ENCODE measurements at places on chromosomes 2 and 18.

- DNase-seq = no peak
Measured at GRCh38 chr18:66334534-66334933, 269.4 kb downstream of the CDH19 start.

- DNase-seq = no peak
Measured at GRCh38 chr2:31522786-31523185, 58.0 kb downstream of the SRD5A2 start.

DNA sequence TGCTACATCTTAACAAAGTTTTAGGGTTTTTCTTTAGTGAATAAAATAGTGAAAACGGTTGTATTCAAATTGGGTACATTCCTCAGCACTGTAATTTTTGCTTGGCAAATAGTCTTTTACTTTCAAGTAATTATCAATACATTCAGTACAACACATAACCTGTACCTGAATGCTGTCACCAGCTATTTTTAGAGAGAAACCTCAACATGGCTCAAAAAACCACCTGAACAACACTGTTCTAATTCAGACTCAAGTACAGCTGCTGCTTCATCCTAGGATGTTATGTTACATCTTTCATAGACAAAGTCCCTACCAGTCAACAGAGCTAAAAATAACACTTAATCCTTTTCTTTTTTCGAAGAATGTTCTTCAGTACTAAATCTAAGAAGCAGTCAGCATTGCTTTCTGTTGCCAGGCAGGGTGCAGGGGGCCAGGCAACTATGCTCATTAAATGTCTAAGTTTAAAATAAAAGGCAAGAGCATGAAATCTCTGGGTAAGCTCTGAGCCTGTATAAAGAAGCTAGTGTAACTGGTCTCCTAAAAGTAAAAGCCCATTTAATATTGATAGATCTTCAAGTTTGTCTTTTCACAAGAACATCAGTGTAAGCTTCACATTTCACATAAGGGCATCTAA is 20.5 kb downstream of the PDIA6 start:
- DNase-seq = no peak

GRCh38 chr2:241796610-241797138 is 12.3 kb upstream of the NEU4 start:
- DNase-seq = no peak

GRCh38 chr2:128794285-128794684 is 475.6 kb upstream of the HS6ST1 start:
- no peak for DNase-seq

- no peak for DNase-seq
Measured at GRCh38 chr2:227503433-227504406, 31.8 kb downstream of the AGFG1 start.

DNA sequence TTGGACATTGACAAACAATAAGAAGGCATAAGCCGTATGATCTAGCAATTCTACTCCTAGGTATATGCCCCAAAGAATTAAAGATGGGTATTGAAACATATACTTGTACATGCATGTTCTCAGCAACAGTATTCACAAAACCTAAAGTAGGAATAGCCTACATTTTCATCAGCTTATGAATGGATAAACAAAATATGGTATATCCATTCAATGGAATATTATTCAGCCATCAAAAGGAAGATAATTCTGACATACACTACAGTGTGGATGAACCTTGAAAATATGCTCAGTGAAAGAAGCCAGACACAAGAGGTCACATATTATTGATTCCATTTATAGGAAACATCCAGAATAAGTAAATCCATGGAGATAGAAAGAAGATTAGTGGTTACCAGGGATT is 56.0 kb downstream of the CELF4 start:
- no peak for DNase-seq

DNA sequence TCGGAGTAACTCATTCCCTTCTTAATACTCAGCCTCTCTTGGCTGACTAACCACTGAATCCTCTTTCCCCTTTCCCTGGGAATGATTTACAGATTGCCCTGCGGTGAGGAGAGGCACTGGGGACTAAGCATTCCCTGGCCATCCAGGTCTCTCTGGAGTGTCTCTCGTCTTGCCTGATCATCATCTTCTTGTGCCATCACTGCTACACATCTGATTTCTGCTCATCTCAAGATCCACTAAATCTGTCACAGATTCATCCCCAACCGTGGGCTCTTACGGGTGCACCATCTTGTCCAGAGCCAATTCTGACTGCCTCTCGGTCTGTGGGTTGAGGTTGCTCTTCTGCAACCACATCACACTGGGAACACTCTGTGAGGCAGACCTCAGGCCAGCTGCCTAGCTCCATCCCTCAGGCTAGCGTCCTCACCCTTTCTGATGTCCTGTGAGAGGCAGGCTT is 12.0 kb downstream of the SFTPB start:
- DNase-seq = no peak

DNA sequence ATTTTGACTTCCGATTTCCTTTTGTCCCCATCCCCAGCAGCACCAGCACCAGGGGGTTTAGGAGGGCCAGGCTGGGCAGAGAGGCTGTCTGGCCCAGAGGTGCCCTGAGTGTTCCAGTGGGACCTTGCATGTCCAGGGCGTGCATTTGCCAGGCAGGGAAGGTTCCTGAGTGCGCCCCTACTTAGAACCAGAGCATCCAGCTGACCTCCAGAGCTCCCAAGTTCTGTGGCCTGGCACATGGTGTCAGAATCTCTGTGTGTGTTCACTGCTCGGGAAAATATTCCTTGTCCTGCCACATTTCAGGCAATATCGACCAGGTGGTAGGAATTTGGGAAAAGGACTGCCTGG is 5.5 kb downstream of the SIX3 start:
- no peak for DNase-seq

DNA sequence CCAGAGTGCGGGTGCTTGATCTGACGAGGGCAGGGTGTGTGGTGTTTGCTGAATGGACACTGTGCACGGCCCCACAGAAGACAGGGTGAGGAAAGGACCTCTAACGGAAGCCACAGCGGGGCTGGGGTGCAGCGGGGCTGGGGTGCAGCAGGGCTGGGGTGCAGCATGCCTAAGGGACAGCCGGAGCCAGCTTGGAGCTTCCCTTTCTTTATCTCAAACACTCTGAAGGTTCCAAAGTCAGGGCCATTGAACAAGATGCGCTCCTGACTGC is 35.0 kb downstream of the PXDN start:
- DNase-seq = no peak

- DNase-seq = no peak
Measured at GRCh38 chr2:174675615-174676014, 78.0 kb upstream of the WIPF1 start.

DNA sequence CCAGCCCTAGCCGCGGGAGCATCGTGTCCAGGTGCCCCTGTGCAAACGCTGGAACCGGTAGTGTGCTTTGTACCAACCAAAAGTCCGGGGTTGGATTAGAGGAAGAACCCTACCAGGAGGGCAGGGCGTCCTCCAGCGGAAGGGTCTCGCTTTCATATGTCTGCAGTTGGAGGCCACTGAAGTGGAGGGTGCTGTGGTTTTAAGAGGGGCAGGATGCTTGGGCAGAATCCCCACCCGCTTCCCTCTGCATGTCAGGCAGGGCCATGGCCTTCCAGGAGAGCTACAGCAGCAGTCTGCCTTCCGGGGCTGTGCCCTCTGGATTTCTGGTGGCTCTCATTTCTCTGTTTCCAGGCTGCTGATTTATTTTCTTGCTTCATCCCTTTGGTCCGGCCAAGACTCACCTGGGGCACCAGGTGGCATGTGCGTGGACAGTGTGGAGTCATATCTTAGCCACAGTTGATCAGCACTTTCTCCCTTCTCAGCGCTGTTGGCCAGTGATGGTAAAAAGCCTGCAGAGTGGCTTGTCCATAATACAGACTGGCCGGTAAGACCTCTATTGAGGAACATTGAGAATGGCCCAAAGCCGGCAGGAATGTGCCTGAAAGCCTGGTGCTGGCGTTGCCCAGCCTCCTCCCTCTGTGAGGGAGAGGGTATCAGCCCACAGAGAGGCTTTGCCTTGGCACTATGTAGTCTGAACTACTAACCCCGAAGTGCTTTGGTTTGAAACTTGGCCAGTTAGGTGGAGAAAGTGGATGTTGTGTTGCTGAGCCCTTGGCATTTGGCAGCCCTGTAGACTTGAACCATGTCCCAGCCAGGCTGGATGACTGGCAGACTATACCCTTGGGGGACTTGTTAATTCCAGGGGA is 1.8 kb downstream of the AGAP1 start:
- DNase-seq = no peak

GRCh38 chr18:24631243-24632025 is 171.0 kb downstream of the HRH4 start:
- DNase-seq = no peak

DNA sequence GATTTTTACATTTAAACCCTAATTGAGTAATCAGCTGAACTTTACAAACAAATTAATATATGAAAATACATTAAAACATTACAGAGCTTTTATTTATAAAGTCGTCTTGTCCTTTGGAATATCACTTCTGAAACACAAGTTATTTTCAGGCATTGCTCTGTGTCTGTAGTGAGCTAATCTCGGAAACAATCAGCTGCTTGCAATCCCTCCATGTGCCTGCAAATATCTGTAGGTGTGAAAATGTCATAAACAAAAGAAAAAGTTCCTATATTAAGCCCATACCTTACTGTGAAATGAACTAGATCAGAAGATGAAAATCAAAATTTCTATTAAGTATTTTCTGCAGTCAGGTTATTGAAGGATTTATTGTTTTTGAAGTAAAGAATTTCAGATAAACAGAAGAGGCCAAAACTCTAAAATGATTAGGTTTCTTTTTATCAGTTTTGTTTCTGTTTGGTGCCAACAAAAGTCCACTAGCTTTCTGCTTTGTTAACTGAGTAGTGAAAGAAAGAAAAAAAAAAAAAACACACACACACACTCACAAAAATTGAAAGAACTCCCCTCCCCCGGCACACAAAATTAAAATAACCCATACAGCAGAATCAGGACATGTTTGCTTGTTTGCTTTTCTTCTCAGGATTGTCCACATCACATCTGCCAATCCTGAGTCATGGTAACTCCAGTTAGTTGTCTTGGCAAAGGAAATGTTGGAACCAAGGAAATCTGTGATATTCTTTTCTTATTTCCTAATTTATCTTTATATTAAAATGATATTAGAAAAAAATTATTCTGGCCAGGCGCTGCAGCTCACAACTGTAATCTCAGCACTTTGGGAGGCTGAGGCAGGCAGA is 627.0 kb upstream of the SLC39A10 start:
- no peak for DNase-seq

- DNase-seq = no peak
Measured at GRCh38 chr2:64414736-64415435, 39.1 kb upstream of the LGALSL start.

DNA sequence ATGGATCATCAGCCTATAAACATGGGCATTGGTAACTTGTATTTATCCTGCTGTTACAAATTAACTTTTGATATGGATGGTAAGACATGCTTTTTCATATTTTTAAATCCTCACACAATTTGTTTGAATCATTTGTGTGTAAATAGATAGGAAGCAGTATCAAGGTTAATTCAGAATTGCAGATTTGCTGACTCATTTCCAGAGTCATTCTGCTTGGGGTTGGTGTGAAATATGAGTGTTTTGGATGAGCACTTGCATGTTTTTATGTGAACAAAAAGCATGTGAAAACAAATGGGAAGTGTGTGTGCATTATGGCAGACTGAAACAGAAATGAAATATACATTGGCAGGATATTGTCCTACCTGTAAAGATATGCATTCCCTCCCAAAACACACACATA is 11.8 kb downstream of the CCDC85A start:
- DNase-seq = no peak

GRCh38 chr18:7855028-7855427 is 287.9 kb downstream of the PTPRM start:
- no peak for DNase-seq

GRCh38 chr18:55396979-55397378 is 191.0 kb downstream of the TCF4 start:
- DNase-seq = no peak

DNA sequence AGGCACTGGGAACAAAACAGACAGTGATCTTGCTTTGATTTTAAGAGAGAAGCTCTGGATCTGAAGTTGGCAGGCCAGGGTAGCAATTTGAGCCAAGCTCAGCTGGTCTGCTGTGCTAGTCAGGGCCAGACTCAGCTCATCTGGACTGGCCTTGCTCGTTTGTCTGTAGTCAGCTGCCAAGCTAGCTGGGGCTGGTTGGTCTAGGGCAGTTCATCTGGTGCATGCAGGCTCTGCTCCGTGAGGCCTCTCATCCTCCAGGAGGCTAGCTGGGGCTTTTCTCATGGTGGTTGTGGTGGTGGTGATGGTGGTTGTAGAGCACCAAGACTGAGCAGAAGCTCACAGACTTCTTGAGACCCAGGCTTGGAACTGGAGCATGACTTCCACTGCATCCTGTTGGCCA is 10.3 kb downstream of the FBLN7 start:
- no peak for DNase-seq

GRCh38 chr2:41963661-41964525 is 83.9 kb upstream of the PKDCC start:
- DNase-seq = no peak

- DNase-seq = no peak
Measured at GRCh38 chr2:232707076-232707475, 9.9 kb downstream of the GIGYF2 start.

- DNase-seq = no peak
Measured at GRCh38 chr18:23900994-23901393, 113.6 kb upstream of the TTC39C start.

- DNase-seq = no peak
Measured at GRCh38 chr2:36698993-36699392, 2.5 kb downstream of the VIT start.

DNA sequence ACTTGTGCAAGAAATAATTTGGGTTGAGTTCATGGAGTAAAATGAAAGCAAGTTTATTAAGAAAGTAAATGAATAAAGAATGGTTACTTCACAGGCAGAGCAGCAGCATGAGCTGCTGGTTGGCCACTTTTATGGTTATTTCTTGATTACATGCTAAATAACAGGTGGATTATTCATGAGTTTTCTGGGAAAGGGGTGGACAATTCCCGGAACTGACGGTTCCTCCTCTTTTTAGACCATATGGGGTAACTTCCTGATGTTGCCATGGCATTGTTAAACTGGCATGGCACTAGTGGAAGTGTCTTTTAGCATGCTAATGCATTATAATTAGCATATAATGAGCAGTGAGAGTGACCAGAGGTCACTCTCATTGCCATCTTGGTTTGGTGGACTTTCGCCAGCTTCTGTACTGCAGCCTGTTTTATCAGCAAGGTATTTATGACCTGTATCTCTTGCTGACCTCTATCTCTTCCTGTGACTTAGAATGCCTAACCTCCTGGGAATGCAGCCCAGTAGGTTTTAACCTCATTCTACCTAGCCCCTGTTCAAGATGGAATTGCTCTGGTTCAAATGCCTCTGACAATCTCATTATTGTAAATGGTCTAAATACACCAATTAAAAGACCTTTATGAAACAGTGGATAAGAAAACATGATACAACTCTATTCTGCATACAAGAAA is 114.1 kb upstream of the FIGN start:
- no peak for DNase-seq

DNA sequence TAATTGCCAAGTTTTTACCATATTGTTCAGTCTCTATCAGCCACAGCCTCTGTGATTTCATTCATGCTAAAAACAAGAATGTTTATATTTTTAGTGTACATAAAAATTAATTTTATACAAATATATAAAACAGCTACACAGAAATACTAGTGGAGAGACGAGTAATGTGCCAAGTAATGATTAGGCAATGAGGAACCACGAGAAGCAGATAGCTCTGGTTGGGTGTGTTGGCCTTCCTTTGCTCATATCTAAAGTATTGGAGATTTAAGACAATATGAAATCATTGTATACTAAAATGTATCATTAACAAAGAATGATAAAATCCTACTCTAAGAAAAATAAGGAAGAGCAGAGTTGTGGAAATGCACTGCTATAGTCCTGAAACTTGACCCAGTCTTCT is 326.7 kb downstream of the AGAP1 start:
- DNase-seq = no peak

- no peak for DNase-seq
Measured at GRCh38 chr2:141766225-141766624, 364.6 kb downstream of the LRP1B start.

All from T-helper 1 cell (primary cell).